ENCODE measurements at places on chromosomes 16 and 17.

- no peak for DNase-seq
These were observed 290.7 kb upstream of the ASIC2 start for GRCh38 chr17:33583518-33584417.

- DNase-seq = no peak
These were observed 3.1 kb upstream of the GSE1 start for GRCh38 chr16:85610059-85610445.

- no peak for DNase-seq
These were observed 131.0 kb downstream of the CCDC144A start for GRCh38 chr17:16820979-16821543.

GRCh38 chr16:54009464-54010176 is 277.0 kb downstream of the IRX3 start:
- no peak for DNase-seq

DNA sequence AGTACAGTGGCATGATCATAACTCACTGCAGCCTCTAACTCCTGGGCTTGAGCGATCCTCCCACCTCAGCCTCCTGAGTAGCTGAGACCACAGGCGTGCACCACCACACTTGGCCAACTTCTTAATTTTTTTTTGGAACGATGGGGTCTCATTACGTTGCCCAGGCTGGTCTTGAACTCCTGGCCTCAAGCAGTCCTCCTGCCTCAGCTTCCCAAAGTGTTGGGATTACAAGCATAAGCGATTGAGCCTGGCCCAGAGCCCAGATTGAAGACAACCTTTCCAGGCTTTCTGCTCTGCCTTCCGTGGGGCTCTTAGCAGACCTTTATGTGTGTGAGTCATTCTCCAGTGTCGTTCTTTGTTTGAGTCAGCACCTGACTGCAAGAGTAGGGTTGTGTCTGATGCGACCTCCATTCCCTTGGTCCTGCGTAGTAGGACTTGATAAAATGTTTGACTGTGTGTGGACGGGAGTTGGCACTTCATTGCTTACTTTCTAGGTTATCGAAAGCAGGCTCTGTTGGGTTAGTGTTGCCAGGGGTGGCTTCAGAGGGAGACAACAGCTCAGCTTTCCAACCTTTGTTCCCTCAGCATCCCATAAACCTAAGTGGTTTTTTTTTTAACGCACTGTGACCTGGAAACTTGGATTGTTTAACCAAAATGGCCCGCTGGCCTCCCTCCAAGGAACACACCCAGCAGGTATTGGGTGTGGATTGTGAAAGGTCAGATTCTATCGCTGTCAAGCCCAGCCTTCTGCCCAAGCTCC is 26.4 kb downstream of the EEF2K start:
- DNase-seq = no peak

DNA sequence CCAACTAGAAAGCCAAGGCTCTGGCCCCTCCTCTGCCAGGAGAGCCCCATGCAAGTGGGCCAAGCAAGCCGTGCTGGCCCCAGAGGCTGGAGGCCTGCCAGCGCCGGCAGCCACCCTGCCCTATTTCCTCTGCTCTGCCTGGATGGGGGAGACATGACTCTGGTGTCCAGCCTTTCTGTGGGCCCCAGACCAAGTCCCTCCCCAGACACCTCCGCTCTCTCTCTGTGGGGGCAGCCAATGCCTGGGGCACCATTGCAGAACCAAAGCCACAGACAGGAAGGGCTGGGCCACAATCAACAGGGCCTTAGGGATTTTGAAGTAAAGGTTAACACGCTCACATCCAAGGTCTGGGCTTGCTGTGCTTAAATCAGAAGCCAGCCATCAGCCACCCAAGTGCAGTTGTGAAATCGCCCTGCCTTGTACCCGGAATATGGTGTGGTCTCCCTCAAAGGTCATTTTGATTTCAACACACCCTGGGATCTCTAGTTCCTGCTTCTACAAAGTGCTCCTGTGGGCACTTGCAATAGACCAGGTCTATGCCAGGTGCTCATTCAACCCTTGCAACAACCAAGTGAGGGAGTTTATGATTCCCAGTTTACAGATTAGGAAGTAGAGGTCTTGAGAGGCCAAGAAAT is 63.5 kb upstream of the TEX2 start:
- no peak for DNase-seq

DNA sequence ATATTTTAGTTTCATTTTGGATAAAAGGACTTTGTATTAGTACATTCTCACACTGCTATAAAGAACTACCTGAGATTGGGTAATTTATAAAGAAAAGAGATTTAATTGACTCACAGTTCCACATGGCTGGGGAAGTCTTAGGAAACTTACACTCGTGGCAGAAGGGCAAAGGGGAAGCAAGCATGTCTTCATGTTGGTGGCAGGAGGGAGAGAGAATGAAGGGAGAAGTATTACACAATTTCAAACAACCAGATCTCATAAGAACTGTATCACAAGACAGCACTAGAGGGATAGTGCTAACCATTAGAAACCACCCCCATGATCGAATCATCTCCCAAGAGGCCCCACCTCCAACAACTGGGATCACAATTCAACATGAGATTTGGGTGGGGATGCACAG is 142.9 kb downstream of the USP31 start:
- DNase-seq = no peak

GRCh38 chr16:7513429-7513828 is 180.8 kb downstream of the RBFOX1 start:
- peak; percentile 32 for DNase-seq

DNA sequence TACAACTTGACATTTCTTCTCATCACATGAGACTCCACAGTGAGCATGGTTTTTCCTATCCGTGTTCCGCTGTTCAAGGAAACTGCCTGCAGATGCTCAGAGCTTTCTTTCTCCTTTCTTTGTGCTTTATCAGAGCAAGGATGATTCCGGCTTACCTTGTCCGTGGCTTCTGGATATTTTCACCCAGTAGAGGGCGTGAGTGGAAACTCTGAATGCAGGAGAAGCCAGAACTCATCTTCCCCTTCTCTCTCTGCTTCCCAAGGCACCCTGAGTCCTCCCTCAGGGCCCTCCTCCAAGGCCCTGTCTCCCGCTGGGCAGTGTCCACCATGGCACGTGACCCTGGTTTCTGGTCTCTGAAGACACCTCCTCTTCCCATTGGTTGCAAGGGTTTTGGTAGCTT is 721.1 kb upstream of the RBFOX1 start:
- DNase-seq = no peak

- DNase-seq = no peak
These were observed 57.0 kb upstream of the CBFA2T3 start for GRCh38 chr16:89033796-89034572.

DNA sequence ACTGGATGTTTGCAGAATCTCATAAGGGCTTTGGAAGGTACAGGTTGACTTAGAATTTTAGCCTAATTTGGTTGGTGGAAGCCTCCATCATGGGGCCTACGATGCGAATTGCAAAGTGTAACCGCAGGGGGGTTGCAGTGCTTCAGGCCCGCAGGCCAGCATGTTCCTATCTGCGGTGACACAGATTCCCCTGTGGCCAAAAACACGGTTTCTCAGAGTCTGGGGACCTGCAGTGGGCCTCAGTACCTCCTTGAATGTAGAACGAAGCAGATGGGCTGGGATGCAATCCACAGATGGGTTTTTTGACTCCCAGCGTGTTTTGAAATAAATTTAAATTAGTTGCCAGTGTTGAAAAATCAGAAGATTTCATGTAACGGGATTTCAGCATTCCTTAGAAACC is 34.7 kb downstream of the KIAA0513 start:
- DNase-seq = no peak

DNA sequence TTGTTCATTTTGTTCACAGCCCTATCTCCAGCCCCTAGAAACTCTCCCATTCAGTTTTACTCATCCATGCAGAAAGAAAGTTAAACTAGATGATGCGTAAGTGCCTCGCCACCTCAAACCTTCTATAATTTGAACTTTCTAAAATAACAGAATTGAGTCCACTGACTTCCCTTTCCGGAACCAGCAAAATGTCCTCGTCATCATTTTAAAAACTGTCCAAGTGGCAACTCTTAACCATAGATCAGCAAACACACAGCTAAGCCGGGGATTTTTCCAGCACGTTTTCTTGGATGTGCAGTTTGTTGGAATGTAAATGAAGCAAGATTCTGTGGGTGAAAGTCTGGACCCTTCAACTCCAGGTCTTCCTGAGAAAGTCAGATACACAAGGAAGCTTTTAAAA is 369.7 kb upstream of the ERCC4 start:
- DNase-seq = no peak

- peak; percentile 87 for DNase-seq
These were observed 35.3 kb downstream of the NPLOC4 start for GRCh38 chr17:81601525-81602120.

GRCh38 chr17:81436294-81436849 is 41.1 kb downstream of the BAHCC1 start:
- DNase-seq = peak; percentile 86

GRCh38 chr17:72093707-72094106 is 27.1 kb upstream of the SOX9 start:
- no peak for DNase-seq

- no peak for DNase-seq
These were observed 39.8 kb downstream of the ABCA5 start for GRCh38 chr17:69287168-69287567.

DNA sequence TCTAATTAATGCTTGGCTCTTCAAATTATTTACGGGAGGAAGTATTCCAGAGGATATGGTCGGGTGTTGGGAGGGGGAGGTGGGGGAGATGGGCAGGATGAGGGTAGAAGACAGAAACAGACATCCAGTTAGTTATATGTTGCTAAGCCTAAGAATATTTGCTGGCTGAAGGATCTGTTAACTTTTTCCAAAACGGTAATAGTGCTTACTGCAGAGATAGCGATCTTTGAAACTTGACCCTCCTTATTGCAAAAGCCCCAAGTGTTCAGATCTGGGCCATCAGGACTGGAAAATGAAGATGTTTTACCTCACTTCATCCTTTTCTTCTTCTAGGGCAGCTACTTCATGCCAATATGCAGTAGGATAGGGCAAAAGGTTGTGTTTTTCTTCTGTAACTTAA is 27.0 kb upstream of the MMD start:
- DNase-seq = no peak

GRCh38 chr17:10178506-10178991 is 19.9 kb downstream of the GAS7 start:
- no peak for DNase-seq

DNA sequence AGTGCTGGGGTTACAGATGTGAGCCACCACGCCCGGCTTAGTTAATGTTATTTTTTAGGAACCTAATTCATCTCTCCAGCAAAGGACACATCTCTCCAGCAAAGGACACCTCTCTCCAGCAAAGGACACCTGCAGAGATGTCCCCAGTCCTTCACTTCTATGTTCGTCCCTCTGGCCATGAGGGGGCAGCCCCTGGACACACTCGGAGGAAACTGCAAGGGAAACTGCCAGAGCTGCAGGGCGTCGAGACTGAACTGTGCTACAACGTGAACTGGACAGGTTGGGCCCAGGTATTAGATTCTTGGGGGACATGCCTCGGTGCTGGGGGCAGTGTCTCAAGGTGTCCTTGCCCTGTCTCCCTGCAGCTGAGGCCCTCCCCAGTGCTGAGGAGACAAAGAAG is 4.7 kb downstream of the PFAS start:
- DNase-seq = no peak

DNA sequence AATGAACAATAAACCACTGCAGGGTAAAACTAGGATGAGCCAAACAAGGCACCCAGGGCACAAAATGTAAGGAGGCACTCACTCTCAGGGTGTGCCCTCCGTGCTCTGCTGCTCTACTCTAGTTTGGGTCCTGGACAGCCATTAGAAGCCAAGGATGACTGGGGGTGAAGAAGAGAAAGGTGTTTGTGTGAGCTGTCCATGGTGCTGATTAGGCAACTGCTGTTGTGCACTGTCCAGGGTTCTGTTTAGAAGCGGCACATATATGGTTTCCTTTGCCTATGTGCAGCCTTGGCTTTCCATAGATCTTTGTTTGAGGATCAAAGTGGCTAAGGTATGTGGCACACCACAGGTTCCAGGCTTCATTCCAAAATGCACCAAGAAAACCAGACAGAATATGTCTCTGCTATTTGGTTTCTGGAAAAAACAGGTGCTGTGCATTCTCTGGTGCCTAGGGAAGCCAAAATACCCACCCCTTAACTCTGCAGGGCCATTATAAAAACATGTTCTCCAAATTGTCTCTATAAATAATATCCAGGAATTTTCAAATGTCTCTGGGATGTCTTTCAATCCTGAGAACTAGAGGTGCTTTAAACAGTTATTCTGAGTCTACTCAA is 123.5 kb downstream of the CBLN1 start:
- DNase-seq = no peak

GRCh38 chr17:41739661-41740352 is 5.4 kb upstream of the HAP1 start:
- no peak for DNase-seq

DNA sequence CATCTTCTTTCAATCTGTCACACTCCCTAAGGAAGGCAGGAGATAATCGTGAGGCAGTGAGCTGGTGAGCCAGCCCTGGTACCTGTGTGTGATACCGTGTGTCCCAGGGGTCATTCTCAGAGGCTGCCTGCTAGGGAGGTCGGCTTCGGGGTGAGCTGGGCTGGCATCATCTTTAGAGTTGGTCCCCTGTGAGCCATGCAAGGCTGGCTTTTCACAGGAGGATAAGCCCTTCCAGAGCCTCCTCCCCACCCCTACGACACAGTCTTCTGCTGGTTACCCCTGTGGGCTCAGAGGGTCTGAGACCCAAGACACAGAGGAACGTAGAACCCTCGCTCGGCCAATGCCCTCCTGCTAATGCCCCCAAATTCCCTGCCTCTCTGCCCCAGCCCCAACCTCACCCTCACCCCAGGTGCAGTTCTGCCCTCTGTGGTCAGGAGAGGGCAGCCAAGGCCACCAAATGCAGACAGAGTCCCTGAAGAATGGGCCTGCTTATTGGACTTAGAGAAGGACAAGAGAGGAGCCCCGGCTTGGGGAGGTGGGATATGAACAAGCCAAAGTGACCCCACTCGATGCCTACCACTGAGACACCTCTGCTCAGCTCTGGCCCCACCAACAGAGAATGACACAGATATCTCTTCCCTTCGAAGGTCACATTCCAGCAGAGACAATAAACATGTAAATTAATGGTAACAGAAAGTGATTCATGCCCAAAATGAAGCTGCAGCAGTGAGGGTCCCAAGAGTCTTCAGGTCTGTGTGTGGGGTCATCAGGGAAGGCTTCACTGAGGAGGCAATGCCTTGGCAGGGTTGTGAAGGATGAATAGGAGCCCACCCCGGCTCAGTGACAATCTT is 80.8 kb upstream of the CCL1 start:
- peak; percentile 76 for DNase-seq

GRCh38 chr17:11857006-11857405 is 140.3 kb downstream of the ZNF18 start:
- no peak for DNase-seq

- peak; percentile 88 for DNase-seq
These were observed 10.0 kb downstream of the BAIAP2 start for GRCh38 chr17:81044764-81045589.

DNA sequence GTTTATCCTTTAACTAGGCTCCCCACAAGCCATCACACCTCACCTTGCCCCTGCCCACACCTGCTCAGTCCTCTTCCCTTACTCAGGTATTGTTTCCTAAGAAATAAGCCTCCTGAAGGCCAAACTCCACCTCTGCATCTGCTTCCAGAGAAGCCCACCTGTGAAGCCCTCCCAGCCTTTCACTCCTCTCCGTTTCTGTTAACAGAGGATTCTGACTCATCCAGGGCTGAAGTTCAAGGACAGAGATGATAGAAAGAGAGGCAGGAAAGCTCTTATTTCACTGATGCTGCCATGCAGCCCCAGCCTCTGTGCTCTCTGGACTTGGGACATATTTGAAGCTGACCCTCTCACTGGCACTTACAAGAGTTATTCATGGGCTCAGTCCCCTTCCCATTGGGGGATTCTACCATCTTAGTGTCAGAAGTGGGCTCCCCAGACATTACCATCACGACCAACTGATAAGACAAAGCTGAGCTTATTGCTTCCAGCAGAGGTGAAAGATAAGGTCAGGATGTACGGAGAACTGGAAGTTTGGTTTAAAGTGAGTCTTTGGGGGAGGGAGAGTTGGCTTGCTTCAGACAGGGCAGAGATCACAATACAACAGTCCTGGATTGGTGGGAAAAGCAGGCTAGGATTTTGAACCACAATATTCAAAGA is 35.3 kb upstream of the XYLT2 start:
- DNase-seq = no peak
